ENCODE measurements at places on chromosomes 12 and 14.

- no peaks in the 10 kb centered on the region for H3K4me1 ChIP-seq
- DNase-seq: no peak
- H3K27ac ChIP-seq: no peak overlapping the region
- no peak overlapping the region for H3K4me3 ChIP-seq
- H3K27me3 ChIP-seq: no peaks in the 10 kb centered on the region
- no peaks in the 10 kb centered on the region for H3K36me3 ChIP-seq
Observed at GRCh38 chr12:74896186-74896585, 313.5 kb downstream of the KCNC2 start.

- H3K4me3 ChIP-seq: no peak overlapping the region
- DNase-seq: no peak
- H3K27me3 ChIP-seq: no peaks in the 10 kb centered on the region
- no peaks in the 10 kb centered on the region for H3K4me1 ChIP-seq
- no peaks in the 10 kb centered on the region for H3K36me3 ChIP-seq
Observed at GRCh38 chr14:86798330-86798729, 1194.7 kb downstream of the GALC start.

- no peak overlapping the region for H3K4me3 ChIP-seq
- no peaks in the 10 kb centered on the region for H3K27me3 ChIP-seq
- H3K36me3 ChIP-seq: peaks cover 21% of the 10 kb centered on the region
Observed at GRCh38 chr14:34971801-34972200, 11.0 kb upstream of the SRP54 start.

DNA sequence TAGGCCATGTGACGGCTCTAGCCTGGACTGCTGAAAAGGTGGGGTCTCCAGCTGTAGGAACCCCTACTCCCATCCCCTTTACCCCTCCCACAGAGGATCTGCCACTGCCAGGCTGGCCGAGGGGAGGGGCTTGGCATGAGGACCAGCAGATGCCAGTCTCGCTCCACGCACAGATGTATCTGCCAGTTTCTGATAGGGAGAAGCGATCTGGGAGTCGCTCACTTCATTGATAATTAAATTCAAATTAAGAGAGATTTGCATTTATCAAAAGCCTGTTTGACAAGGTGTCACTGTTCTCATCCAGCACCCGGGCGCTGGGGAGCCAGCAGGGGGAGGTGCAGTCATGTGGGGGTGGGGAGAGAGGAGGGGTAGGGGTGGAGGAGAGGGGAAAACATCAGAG, 217.6 kb upstream of the MYL2 start:
- no peak overlapping the region for H3K4me3 ChIP-seq
- no peaks in the 10 kb centered on the region for H3K36me3 ChIP-seq
- H3K4me1 ChIP-seq: no peaks in the 10 kb centered on the region
- H3K27me3 ChIP-seq: no peaks in the 10 kb centered on the region
- no peak for DNase-seq

- H3K27ac ChIP-seq: no peak overlapping the region
- H3K36me3 ChIP-seq: no peaks in the 10 kb centered on the region
- H3K4me1 ChIP-seq: no peaks in the 10 kb centered on the region
- H3K27me3 ChIP-seq: no peaks in the 10 kb centered on the region
Observed at GRCh38 chr12:78530100-78530765, 334.3 kb upstream of the SYT1 start.

- no peaks in the 10 kb centered on the region for H3K27me3 ChIP-seq
- H3K36me3 ChIP-seq: no peaks in the 10 kb centered on the region
- H3K4me1 ChIP-seq: no peaks in the 10 kb centered on the region
- H3K4me3 ChIP-seq: no peak overlapping the region
- no peak for DNase-seq
Observed at GRCh38 chr12:114769634-114770033, 85.7 kb upstream of the TBX3 start.

GRCh38 chr12:120115692-120116440, 687 bp downstream of the RAB35 start:
- DNase-seq: no peak
- peaks cover 77% of the 10 kb centered on the region for H3K4me1 ChIP-seq
- no peaks in the 10 kb centered on the region for H3K27me3 ChIP-seq
- H3K27ac ChIP-seq: peak overlapping the region; percentile 95

- H3K27me3 ChIP-seq: no peaks in the 10 kb centered on the region
- no peak overlapping the region for H3K27ac ChIP-seq
- no peak overlapping the region for H3K4me3 ChIP-seq
Observed at GRCh38 chr14:100644383-100644782, 57.2 kb upstream of the BEGAIN start.

GRCh38 chr12:21353487-21353886, 18.8 kb upstream of the SLCO1A2 start:
- no peaks in the 10 kb centered on the region for H3K27me3 ChIP-seq
- H3K36me3 ChIP-seq: no peaks in the 10 kb centered on the region
- no peak overlapping the region for H3K27ac ChIP-seq
- H3K4me1 ChIP-seq: no peaks in the 10 kb centered on the region
- no peak overlapping the region for H3K4me3 ChIP-seq
- no peak for DNase-seq

GRCh38 chr14:59346329-59346728, 118.9 kb downstream of the GPR135 start:
- H3K4me3 ChIP-seq: no peak overlapping the region
- H3K27me3 ChIP-seq: no peaks in the 10 kb centered on the region
- peak overlapping the region; percentile 60 for H3K27ac ChIP-seq
- H3K36me3 ChIP-seq: no peaks in the 10 kb centered on the region

DNA sequence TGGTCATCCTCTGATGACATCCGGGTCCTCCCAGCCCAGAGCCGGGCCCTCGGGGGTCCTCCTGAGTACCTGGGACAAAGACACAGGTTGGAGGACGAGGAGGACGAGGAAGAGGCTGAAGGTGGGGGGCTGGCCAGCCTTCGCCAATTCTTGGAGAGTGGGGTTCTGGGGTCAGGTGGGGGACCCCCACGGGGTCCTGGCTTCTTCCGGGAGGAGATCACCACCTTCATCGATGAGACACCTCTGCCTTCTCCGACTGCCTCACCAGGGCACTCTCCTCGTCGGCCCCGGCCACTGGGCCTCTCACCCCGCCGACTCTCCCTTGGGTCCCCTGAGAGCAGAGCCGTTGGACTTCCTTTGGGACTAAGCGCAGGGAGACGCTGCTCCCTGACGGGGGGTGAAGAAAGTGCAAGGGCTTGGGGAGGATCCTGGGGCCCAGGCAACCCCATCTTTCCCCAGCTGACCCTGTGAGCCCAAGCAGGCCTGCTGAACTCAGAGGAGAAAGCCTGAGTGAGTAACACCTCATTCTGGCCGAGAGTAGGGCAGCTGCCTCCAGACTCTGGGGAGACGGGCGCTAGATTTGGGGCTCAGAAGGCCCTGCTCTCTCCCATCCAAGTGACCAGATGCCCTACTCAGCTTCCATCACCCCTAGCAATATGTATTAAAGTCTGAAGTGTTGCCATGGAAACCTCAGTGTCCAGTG, 1.3 kb upstream of the P3H3 start:
- H3K27ac ChIP-seq: peak overlapping the region; percentile 10
- peaks cover 18% of the 10 kb centered on the region for H3K36me3 ChIP-seq
- no peaks in the 10 kb centered on the region for H3K27me3 ChIP-seq
- DNase-seq: no peak

DNA sequence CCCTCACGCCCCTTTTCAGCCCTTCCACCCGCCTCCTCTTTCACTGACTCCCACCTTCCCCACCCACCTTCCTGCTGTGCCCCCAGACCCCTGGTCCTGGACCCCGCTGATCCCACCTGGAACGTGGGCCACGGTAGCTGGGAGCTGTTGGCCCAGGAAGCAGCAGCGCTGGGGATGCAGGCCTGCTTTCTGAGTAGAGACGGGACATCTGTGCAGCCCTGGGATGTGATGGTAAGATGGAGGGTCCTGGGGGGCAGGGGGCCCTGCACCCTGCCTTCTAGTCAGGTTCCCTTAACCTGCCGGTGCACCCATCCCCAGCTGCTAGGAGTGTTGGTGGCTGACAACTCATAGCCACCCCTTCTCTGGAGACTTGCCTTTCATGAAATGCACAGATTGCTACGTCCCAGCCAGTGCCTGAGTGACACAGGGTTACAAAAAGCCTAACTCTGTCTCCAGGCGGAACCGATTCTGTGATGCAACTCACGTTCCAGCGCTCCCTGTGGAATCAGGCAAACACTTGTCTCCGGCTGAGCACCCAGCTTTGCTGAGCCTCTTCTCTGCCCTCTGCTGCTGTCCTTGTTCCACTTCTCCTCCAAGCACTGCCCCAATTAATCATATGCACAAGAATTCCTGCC, 15.0 kb upstream of the OAS2 start:
- H3K36me3 ChIP-seq: peaks cover 39% of the 10 kb centered on the region
- no peak overlapping the region for H3K27ac ChIP-seq
- no peaks in the 10 kb centered on the region for H3K27me3 ChIP-seq
- H3K4me3 ChIP-seq: no peak overlapping the region
- DNase-seq: no peak

- H3K27me3 ChIP-seq: no peaks in the 10 kb centered on the region
- no peak overlapping the region for H3K4me3 ChIP-seq
- no peaks in the 10 kb centered on the region for H3K36me3 ChIP-seq
- H3K27ac ChIP-seq: no peak overlapping the region
- peaks cover 4% of the 10 kb centered on the region for H3K4me1 ChIP-seq
Observed at GRCh38 chr12:26156201-26156871, 31.5 kb upstream of the BHLHE41 start.

GRCh38 chr12:130300737-130301535, 36.8 kb upstream of the PIWIL1 start:
- no peak for DNase-seq
- no peaks in the 10 kb centered on the region for H3K36me3 ChIP-seq
- no peaks in the 10 kb centered on the region for H3K4me1 ChIP-seq
- no peak overlapping the region for H3K27ac ChIP-seq
- no peaks in the 10 kb centered on the region for H3K27me3 ChIP-seq

DNA sequence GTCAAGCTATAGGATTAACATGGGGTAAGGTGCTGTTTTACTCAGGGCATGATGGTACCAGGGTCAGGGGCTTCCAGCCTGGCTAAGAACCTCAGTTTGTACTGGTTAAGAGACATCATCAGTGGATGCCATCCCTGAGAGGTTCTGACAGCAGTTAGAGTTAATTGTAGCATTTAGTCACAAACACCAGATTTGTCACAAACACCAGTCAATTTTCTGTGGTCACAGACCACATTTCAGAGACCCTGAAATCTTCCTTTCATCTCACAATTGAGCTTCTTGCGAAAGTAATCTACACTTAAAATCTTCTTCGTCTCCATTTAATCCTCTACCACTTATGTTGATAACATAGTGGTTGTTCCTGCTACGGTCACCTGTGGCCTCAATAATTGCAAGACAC, 143.0 kb upstream of the EGLN3 start:
- H3K4me1 ChIP-seq: no peaks in the 10 kb centered on the region
- peaks cover 5% of the 10 kb centered on the region for H3K27me3 ChIP-seq
- H3K36me3 ChIP-seq: no peaks in the 10 kb centered on the region
- no peak overlapping the region for H3K27ac ChIP-seq
- DNase-seq: no peak

- no peak overlapping the region for H3K27ac ChIP-seq
- H3K4me1 ChIP-seq: no peaks in the 10 kb centered on the region
- H3K27me3 ChIP-seq: no peaks in the 10 kb centered on the region
- no peak for DNase-seq
Observed at GRCh38 chr14:90608281-90608680, 207.9 kb downstream of the TTC7B start.

- no peak overlapping the region for H3K4me3 ChIP-seq
- H3K27me3 ChIP-seq: no peaks in the 10 kb centered on the region
- H3K36me3 ChIP-seq: no peaks in the 10 kb centered on the region
- no peak for DNase-seq
- no peak overlapping the region for H3K27ac ChIP-seq
Observed at GRCh38 chr12:63047146-63047545, 103.9 kb downstream of the AVPR1A start.

- H3K4me1 ChIP-seq: no peaks in the 10 kb centered on the region
- H3K36me3 ChIP-seq: no peaks in the 10 kb centered on the region
- H3K4me3 ChIP-seq: no peak within 1 kb of the TSS
- DNase-seq: no peak
- no peaks in the 10 kb centered on the region for H3K27me3 ChIP-seq
Observed at GRCh38 chr12:67989184-67989920, at the start of gene IFNG-AS1. Gene IFNG-AS1, plus strand, starts transcription at chr12:67989447.

DNA sequence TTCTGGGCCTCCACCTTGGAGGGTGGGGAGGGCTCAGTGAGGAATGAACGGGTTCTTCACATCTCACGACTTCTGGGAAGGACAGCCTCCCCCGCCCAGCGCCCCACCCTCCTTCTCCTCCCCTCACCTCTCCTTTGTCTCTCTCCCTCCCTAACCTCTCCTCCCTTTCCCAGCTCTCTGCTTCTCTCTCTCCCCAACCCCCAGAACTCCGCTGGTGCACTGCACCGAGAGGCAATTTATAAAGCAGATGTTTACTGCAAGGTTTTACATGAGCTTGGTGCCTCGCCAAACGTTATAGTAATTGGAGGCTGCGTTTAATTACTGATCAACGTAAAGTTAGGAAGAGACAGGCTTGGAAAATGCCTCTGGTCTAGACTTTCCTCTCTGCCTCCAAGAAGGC, 42.9 kb upstream of the FAM222A start:
- no peak for DNase-seq
- H3K4me3 ChIP-seq: no peak overlapping the region
- no peaks in the 10 kb centered on the region for H3K36me3 ChIP-seq
- H3K27ac ChIP-seq: peak overlapping the region; percentile 45
- H3K27me3 ChIP-seq: no peaks in the 10 kb centered on the region

DNA sequence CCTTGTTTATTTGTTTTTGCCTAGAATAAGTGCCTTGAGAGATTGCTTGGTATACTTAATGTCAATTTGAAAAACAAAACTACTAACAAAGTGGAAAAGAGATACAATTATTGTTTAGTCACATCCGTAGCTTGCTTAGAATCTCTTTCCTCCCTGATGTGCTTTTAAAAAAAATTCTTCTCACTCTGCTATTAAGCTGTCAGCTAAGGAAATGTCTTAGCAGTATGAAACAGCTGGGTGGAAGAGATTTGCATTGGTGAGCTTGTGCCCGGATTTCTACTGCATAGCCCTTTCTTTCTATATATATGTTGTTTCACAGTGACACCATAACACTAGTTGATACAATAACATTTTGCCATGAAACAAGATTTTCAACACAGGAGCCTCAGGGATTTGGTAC, 229.4 kb upstream of the RGS6 start:
- no peaks in the 10 kb centered on the region for H3K27me3 ChIP-seq
- no peak for DNase-seq
- H3K36me3 ChIP-seq: no peaks in the 10 kb centered on the region
- no peak overlapping the region for H3K27ac ChIP-seq

GRCh38 chr14:24735984-24736630, 102.1 kb upstream of the GZMB start:
- no peak overlapping the region for H3K27ac ChIP-seq
- no peak for DNase-seq

GRCh38 chr14:65291531-65291930, 121.0 kb upstream of the FUT8 start:
- no peak overlapping the region for H3K4me3 ChIP-seq
- no peak overlapping the region for H3K27ac ChIP-seq
- H3K27me3 ChIP-seq: no peaks in the 10 kb centered on the region
- H3K4me1 ChIP-seq: no peaks in the 10 kb centered on the region
- H3K36me3 ChIP-seq: no peaks in the 10 kb centered on the region

DNA sequence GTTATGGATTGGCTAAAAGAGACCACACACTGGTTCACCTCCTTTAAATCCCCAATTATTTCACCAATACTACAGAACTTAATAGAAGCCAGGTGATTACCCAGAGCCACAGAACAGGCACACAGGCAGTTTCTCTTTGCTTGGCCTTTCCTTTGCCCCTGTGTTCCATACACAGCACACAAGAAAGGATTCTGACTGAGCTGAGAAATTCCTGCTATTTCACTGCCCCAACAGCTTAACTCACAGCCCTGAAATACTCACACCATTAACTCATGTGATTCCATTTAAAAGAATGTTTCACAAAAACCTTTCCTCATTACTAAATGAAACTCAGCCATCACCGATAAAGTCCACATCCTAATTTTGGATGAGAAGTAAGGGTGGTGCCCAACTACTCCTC, 133.6 kb downstream of the MED13L start:
- H3K27ac ChIP-seq: peak overlapping the region; percentile 34
- DNase-seq: no peak
- H3K4me3 ChIP-seq: no peak overlapping the region

Data from esophagus squamous epithelium (tissue), 5 donors.